ENCODE measurements at places on chromosomes 4 and X. TPM values are rescaled to one million over a fixed set of nuclear protein-coding genes. Genes with fewer than 3 reads are reported as not detected.

The IL2 gene
- 3.2 TPM for total RNA-seq

GRCh38 chr4:145307120-145307519 lies 126.7 kb upstream of the OTUD4 start:
- no peaks in the 10 kb centered on the region for H3K4me1 ChIP-seq
- no peak overlapping the region for H3K27ac ChIP-seq
- DNase-seq = no peak
- no peaks in the 10 kb centered on the region for H3K27me3 ChIP-seq
- H3K4me3 ChIP-seq = no peak overlapping the region

The MTMR8 gene
- total RNA-seq = 9.2 TPM

GRCh38 chrX:154369449-154370299 lies 4.8 kb downstream of the FLNA start:
- peaks cover 14% of the 10 kb centered on the region for H3K36me3 ChIP-seq
- H3K4me3 ChIP-seq = peak overlapping the region; percentile 82
- peak; percentile 56 for DNase-seq
- H3K4me1 ChIP-seq = peaks cover 37% of the 10 kb centered on the region
- H3K27me3 ChIP-seq = no peaks in the 10 kb centered on the region

GRCh38 chrX:142994988-142995387 lies 30.7 kb upstream of the SPANXN4 start:
- H3K4me3 ChIP-seq = no peak overlapping the region
- H3K27me3 ChIP-seq = no peaks in the 10 kb centered on the region
- no peaks in the 10 kb centered on the region for H3K36me3 ChIP-seq
- H3K27ac ChIP-seq = no peak overlapping the region
- no peaks in the 10 kb centered on the region for H3K4me1 ChIP-seq

GRCh38 chr4:102625232-102625930 lies 124.2 kb downstream of the NFKB1 start:
- peaks cover 26% of the 10 kb centered on the region for H3K4me1 ChIP-seq
- no peaks in the 10 kb centered on the region for H3K36me3 ChIP-seq
- no peaks in the 10 kb centered on the region for H3K27me3 ChIP-seq
- peak; percentile 78 for DNase-seq
- peak overlapping the region; percentile 35 for H3K4me3 ChIP-seq
- H3K27ac ChIP-seq = no peak overlapping the region

DNA sequence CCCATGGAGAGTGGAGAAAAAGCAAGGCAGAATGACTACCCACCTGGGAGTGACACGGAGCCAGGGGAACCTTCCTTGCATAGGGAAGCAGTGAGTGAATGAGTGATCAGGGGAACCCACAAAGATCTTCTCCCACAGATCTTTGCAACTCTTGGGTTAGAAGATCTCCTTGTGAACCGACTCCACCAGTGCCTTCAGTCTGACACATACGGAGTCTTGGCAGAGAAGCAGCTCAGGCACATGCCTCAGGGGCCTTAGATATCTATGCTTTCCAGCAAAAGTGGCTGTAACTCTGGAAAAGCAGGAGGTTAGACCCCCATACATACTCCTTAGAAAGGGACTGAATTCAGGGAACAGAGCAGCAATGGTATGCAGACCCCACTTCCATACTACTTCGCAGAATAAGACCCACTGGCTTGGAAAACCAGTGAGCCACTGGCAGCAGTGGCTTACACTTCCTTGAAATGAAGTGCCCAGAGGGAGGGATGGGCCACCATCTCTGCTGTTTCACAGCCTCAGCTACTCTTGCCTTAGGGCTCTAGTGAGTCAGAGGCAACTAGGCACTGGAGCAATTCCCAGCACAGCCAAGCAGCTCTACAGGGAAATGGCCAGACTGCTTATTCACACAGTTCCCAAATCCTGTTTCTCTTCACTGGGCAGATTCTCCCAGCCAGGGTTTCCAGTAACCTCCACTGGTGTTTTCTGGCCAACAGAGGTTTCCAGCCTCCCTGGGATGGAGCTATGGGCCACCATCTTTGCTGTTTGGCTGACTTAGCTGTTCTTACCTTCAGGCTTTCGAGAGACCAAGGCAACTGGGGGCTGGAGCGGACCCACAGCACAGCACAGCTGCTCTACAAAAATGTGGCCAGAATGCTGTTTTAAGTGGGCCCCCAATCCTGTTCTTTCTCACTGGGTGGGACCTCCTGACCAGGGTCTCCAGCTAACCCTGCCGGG lies 82.8 kb upstream of the TCEAL2 start:
- no peaks in the 10 kb centered on the region for H3K4me1 ChIP-seq
- no peak overlapping the region for H3K27ac ChIP-seq
- H3K4me3 ChIP-seq = no peak overlapping the region

The AKAP4 gene
- not detected for total RNA-seq

- no peak overlapping the region for H3K4me3 ChIP-seq
- no peak for DNase-seq
- no peaks in the 10 kb centered on the region for H3K27me3 ChIP-seq
Observed at GRCh38 chrX:54776061-54776460, 22.0 kb downstream of the ITIH6 start.

The RIBC1 gene
- 1.6 TPM for total RNA-seq

GRCh38 chrX:13265549-13266132 lies 54.2 kb downstream of the ATXN3L start:
- no peaks in the 10 kb centered on the region for H3K36me3 ChIP-seq
- H3K4me3 ChIP-seq = no peak overlapping the region
- DNase-seq = no peak
- H3K27me3 ChIP-seq = no peaks in the 10 kb centered on the region
- no peaks in the 10 kb centered on the region for H3K4me1 ChIP-seq

The SRP72 gene
- 109 TPM for total RNA-seq

The RADX gene
- total RNA-seq = 8.0 TPM
